ENCODE measurements at places on chromosomes 4 and X.

- DNase-seq, result no peak
Observed at GRCh38 chr4:140059159-140059558, 94.8 kb downstream of the MAML3 start.

DNA sequence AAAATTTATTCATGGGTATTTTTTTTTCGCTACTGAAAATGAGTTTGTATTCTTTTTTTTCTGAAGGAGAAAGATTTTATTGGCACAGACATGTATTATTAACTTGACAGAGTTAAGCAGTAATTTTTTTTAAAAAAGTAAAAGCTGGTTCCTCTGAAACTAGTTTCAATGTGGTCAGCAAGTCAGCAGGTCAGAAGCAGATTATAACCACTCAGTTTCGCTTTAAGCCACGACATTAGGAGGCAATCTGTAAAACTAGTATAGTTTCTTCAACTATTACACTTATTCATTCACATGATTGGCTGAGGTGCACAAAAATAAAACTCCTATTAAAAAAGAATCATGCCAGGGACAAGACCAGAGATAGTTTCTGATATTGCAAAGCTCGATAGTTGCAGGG is 714.2 kb upstream of the PCDH7 start:
- no peak for DNase-seq

DNA sequence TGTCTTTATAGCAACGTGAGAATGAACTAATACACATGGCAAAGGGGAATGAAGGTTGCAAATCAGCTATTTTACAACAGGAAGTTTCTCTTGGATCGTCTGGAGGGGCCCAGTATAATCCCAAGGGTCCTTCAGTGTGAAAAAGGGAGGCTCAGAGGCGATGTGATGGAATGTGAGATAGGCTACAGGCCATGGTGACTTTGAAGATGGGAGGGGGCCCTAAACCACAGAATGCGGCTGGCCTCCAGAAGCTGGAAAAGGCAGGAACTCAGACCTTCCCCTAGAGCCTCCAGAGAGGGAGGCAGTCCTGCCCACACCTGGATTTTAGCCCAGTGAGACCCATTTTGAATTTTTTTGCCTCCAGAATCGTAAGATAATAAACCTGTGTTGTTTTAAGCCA is 69.4 kb upstream of the PGM2 start:
- no peak for DNase-seq

- no peak for DNase-seq
Observed at GRCh38 chr4:11049001-11049400, 364.4 kb upstream of the CLNK start.

- peak; percentile 11 for DNase-seq
Observed at GRCh38 chrX:71606536-71607216, 11.6 kb downstream of the CXCR3 start.

DNA sequence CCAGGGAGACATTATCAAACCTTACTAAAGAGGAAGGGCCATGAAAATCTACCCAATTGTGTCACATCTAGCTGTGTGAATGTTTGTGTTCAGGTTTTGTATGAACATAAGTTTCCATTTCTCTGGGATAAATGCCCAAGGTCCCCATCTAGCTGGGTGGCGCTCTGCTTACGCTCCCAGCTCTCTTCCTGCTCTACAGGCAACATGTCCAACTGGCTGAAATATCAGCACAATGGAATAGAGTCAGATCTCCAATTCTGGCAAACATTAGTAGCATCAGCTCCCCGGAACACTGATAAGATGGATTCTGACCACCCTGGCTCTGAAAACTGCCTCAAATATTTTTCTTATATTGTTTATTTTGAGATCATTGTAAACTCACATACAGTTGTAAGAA is 74.8 kb downstream of the IRF2 start:
- DNase-seq, result no peak

- DNase-seq, result no peak
Observed at GRCh38 chr4:109989044-109989443, 76.4 kb downstream of the EGF start.
